ENCODE measurements at places on chromosomes 1 and 21.

DNA sequence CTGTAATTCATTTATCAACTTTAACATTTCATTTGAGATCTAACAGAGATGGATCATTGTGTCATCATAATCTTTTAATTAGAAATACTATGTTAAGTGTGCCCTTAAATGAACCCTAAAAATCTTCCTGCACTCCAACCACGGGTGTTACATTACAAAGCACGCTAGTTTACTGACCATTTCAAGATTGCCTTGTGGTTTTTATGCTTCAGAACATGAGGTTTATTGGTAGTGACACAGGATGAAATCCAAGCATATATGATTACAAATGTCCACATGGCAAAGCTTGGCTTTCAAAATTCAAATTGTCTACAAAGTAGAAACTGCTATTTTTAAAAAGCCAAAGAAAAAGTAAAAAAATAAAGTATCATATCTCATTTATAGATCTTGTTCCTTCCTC, 190.4 kb upstream of the USP25 start:
- no peak for DNase-seq

GRCh38 chr1:199859491-199859933, 168.0 kb upstream of the NR5A2 start:
- DNase-seq = no peak

DNA sequence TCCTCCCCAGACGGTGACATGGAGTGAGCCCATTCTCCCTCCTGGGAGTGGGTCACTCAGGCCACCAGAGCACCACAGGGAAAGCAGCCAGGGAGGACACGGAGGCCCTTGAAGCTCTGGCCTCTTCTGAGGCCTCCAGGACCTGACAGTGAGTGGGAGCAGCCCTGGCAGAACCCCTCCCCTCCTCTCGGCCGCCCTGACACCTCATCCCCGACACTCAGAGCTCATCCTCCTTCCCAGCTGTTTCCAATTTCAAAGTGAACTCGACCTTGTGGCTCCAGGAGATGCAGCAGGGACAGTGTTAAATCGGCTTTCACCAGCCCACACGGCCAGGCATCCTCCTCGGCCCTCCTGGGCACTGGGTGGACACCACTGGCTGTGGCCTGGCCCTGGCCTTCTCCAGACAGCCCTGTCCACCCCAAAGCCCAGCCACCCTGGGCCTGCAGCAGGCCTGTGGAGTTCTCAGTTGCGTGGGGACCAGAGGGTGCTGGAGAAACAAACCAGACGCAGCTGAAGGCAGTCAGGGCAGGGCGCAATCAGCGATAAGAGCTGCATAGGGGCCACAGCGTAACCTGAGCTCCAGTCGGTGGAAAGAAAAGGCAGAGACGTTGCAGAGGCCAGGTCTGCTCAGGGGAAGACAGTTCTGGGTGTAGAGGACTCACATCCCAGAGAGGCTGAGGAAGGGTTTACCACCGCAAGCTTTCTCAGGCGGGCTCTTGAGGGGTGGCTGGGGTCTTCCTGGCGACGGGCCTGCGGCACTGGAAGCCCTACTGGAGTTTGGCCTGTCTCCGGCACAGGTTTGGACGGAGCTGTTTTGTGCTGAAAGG, 27.1 kb downstream of the FTCD start:
- no peak for DNase-seq

GRCh38 chr1:219731771-219732170, 118.9 kb upstream of the ZC3H11B start:
- DNase-seq = no peak

DNA sequence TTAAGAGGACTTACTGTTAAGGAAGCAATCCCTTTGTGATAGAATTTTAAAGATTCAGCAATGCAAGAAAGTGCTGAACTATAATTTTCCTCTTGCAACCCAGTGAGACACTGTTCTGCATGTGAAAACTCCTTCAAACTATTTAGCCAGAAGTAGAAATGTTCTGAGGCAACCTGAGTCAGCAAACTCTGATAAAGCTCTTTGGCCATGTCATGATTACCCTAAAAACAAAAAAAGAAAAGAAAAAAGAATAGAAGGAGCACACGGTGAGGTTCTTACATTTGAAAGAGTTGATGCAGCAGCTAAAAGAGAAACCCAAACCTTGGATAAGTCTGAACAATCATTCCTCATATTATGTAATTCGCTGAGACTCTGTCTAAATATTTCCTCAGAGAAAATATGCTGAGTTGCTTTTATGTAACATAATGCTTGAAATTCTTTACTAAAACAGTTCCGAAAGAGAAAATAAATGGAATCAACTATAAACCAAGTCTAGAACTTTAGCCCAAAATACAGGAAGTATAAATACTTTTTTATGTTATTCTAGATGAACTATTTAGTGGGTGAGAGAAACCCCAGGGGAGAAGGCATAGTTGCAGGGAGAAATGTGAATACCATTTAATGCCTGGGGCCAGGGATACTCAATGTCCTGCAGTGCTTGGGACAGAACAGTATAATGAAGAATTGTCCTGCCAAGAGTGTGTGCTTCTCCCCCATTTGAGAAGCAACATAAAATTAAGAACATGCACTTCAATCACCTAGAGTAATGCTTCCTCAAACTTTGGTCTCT, 60.0 kb downstream of the INTS7 start:
- no peak for DNase-seq

DNA sequence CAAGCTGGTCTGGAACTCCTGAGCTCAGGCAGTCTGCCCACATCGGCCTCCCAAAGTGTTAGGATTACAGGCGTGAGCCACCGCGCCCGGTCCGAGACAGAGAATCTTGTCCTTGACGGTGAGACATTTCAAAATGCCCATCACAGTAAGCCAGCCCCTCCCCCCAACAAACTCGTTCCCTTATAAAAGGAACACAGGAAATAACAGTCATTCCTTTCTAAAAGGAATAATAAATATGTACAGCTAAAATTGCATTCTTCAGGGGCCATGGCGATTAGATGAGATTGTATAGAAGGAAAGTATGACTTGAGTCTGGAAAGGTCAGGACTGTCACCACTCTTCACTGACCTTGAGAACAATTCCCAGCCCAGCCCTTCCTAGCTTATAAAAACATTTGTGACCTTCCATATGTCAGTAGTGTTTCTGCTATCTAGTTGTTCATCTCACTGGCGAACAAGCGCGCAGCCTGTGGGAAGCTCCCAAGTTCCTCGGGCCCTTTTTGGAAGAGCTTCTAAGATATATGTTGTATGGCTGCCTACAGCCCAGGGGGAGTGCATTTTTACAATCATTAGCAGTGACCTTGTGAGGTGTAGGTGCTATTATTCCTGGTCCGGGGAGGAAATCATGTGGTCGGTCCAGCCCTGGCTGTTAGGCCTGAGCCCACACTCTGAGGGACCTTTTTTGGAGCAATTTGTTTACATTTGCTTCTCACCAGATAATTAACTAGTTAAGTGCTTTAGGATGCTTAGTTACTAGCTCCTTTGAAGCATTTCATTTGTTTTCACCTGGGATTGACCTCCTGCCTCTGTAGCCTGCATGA, 8.7 kb downstream of the SZRD1 start:
- DNase-seq = no peak

GRCh38 chr1:106680776-106681344, 375.6 kb upstream of the PRMT6 start:
- DNase-seq = no peak

- no peak for DNase-seq
Observed at GRCh38 chr1:90963651-90964050, 58.2 kb downstream of the ZNF644 start.

- DNase-seq = peak; percentile 90
Observed at GRCh38 chr21:29487154-29487553, 188.4 kb downstream of the BACH1 start.

GRCh38 chr1:22461678-22462527, 10.3 kb downstream of the ZBTB40 start:
- no peak for DNase-seq

DNA sequence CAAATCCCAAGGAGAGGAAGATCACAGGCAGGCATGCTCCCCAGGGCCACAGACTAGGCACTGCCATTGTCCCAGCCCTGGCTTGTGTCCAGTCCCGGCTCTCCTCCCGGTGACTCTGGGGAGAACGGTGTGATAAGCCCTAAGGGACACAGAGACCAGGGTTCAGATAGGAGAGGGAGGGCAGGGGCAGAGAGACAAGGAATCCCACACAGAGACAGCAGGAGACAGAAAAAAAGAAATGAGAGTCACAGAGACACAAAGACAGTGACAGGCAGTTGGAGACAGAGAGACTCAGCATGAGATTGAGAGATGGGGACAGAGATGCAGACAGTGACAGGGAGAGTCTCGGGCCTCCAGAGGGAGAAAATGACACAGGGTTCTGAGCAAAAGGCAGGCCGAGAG, 361 bp downstream of the INSRR start:
- DNase-seq = no peak

GRCh38 chr1:16164213-16165072, 8.6 kb upstream of the EPHA2 start:
- DNase-seq = peak; percentile 67

- DNase-seq = no peak
Observed at GRCh38 chr21:33760641-33761440, 118.5 kb downstream of the ITSN1 start.

DNA sequence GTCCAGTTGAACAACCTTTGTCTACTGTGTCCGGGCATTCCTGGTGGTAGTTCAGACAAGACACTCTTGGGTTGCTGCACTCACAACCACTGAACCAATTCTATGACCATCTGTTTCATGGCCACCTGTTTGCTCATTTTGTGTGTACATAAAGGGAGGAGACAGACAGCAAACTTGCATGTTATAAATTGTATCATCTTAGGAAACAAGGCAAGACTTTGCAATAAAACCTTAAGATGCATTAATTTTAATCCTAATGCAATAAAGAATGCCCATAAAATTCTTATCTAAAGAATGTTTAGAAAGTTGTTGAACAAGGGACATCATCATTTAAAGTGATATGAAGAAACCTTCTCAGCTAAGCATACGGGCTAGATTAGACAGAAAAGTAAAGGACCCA, 34.8 kb downstream of the ADAM30 start:
- no peak for DNase-seq

- no peak for DNase-seq
Observed at GRCh38 chr1:35570589-35571137, 2.5 kb upstream of the TFAP2E start.

- no peak for DNase-seq
Observed at GRCh38 chr1:66300972-66301451, 232.9 kb upstream of the SGIP1 start.

DNA sequence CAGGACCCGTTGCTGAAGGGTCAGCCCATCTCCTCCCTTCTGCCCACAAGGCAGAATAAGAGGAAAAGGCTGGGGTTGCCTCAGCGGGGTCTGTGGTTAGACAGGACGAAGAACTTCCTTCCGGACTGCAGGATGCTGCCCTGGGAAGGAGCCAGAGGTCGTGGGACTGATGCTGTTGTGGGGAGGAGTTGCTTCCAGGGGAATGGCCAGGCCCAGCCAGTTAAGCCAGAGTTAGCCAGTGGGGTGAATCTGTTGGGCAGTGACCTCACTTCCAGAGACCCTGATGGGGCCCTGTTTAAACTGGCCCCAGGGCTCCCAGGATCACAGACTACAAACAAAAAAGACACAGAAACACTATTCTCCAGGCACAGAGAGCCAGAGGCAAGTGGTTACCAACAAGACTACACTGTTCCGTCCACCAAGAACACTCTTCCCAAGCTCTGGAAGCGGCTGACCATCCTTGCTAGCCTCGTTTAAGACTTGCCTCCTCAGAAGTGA, 13.0 kb downstream of the FAM229A start:
- DNase-seq = no peak

- no peak for DNase-seq
Observed at GRCh38 chr1:188027613-188028012, 1198.9 kb downstream of the PLA2G4A start.

DNA sequence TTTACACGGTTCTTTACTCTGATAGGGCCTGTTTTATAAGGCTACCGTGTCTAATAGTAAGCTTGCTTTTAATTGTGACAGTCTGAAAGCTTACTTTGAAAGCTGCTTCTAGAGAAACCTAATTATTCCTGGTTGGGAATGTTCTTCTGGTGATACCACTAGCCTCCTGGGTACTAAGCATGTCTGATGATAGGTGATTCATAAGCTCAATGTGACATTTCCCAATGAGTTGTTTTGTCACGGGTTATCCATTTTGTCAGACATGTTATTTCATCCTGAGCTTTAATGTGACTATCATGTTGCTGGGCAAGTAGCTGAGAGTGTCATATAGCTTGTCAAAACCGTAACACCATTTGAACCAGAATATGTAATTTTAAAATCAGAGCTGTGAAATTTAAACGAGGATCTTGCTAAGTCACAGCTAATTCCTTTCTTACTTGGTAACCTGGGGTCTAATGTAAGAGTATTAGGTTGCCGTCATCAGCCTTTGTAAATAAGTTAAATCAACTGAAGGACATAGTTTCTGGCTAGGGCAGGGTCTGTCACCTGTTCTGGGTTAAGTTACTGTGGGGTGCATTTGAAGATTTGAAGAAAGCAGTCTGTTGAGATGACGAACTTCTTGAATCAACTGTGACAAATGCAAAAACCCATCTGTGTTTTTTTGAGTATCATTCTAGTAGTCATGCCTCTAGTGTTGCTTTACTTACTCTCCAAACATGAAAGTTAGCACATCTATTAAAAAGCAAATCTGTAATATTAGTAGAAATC, 529.2 kb downstream of the USP25 start:
- no peak for DNase-seq

DNA sequence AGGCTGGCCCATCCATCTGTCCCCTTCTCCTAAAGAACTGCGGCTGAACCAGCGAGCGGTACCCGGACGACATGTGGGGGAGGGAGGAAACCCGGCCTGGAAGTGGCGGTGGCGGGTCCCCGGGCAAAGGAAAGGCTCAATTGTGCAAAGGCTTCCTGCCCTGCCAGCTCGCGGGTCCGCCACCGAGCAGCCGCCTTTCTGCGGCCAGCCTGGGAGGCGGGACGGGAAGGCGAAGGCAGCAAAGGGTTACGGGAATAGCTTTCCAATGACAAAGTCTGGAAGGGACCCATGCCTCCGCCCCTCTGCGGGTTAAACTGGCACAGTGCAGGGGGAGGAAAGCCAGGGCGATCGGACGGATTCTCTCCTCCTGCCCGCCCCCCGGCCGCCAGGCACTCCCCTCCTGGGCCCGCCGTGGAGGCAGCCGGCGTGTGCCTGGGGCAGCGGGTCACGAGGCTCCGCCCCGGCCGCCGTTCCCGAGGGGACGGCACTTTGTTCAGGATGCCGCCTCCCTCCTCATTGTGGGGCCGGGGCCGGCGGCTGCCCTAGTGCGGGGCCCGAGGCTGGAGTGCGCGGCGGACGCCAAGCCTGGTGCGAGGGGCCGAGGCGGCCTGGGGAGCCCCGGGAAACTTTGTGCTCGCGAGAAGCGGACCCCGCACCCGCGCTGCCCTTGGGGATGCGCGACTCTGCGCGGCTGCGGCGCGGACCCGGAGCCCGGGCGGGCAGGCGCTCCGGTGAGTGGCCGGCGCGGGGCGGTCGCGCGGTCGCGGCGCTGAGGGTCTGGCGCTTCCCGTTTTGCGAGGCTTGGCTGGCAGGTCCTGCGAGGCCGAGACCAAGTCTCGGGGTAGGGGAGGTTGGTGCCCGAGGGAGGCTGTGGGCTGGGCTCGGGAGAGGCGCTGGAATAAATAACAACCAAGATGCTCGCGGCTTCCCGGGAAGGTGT, at the start of gene NAV1:
NAV1 (plus strand) TSS at position 516 of the 940 bp plus-strand sequence. CDS start 83,758 bp downstream, outside the sequence.
- peak; percentile 46 for DNase-seq

- DNase-seq = peak; percentile 61
Observed at GRCh38 chr1:16032388-16033102, 10.7 kb downstream of the CLCNKA start.

Data from NCI-H526 (cell line).